ENCODE measurements at places on chromosomes 6 and 20.
A peak's percentile ranks its signal among the peaks of the same experiment; 100 is the strongest.

- peak; percentile 64 for DNase-seq
These were observed 40.6 kb downstream of the CTNNBL1 start for GRCh38 chr20:37734228-37734985.

DNA sequence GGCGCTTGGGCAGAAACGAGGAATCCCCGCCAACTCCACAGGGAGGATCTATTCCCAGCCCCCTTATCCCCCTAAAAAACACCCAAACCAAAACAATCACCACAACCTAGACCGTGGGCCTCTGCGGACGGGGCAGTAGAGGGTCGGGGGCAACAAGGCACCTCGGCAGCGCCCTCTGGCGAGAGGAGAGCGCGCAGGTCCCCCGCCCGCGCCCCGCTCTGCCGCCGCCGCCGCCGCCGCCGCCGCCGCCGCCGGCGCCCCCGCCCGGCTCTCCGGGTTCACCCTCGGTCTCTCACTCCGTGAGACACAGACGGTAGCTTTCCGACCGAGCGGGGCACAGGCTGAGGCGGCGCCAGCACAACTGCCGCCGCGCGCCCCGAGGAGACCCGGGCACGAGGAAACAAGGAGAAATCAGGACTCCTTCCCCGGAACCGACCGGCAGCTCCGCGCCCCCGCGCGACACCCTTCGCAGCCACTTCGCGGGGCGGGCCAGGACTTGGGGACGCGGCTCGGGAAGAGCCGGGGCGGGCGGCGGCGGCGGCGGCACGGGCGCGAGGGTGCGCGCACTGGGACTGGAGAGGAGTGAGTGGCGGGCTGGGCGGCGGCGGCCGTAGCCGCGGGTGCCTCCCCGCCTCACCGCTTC lies at the start of gene SLC35F1:
TSS of gene SLC35F1 (plus strand) at position 307 of the 643 bp plus-strand sequence.
- peak; percentile 13 for DNase-seq

GRCh38 chr6:114419175-114419574 lies 76.4 kb upstream of the HS3ST5 start:
- DNase-seq = peak; percentile 30

DNA sequence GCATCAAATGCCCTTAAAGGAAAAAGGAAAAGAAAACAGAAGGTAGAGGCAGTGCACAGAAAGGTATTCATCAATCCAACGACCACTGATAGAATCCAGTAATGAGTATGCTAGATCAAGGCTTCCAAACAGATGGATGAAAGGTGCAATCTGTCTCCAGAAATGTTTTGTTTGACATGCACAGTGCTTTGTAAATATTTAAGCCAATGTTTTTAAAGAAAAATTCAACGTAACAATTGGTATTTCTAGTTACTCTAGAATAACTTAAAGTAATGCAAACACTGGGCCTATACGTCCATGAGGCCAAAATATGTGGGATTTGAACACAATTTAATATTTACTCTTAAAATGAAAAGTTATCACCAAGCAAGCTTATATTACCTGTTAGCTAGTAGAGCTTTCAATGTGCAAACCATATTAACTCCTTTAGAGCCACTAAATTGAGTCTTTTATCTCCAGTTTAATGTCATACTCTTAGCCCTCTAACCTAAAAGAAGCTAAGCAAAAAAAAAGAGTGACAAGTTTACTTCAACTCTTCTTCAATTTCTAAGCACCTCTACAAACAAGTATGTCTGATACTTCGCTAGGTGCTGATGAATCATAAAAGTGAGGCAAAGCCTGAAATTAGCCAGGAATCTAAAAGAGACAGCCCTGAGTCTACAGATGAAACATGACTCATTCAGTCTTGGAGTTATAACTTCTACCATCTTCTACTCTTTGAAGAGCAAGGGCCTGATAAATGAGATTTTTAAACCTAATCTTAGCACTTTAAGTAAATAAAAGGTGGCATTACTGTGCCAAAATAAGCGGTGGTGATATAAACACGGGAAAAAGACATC lies 169.8 kb downstream of the PTPRK start:
- DNase-seq = peak; percentile 33

- DNase-seq = peak; percentile 94
These were observed 181.5 kb upstream of the TCF21 start for GRCh38 chr6:133707456-133707855.

- no peak for DNase-seq
These were observed 1.2 kb upstream of the TMEM181 start for GRCh38 chr6:158558415-158559306.

DNA sequence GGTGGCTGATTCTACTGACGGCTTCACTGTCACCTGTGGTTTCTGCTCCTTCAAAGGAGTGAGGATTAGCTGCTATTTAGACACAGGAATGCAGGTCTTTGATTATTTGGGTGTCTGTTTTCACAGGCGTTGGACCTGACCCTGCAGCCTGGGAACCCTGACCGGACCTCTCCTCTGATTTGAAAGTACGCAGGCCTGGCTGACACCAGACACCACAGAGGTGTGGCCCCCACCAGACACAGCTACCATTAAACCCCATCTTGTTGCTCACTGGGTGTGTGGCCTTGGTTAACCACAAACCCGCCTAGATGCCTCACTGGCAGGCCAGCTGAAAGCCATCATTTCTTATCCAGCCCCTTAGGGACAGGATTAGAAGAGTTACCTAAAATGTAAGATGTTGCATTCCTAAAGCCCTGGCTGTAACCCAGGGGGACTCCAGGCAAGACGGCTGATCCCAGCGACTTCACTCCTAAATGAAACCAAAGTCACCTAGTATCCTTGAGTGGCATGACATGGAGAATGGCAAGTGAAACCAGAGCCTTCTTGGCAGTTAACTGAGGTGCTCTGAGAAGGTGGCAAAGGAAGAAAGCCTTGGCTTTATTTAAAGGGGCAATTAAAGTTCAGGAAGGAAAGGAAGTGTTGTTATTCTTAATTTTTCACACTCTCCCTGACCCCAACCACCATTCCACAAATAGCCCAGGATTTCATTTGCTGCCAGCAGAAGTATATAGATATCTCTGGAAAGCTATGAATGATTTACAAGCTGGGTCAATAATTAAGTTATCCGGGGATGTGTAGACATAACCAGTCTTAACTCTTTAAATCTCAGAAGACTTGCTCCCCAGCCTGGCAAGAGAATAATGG lies 169.9 kb downstream of the QRSL1 start:
- peak; percentile 97 for DNase-seq

- no peak for DNase-seq
These were observed 96.7 kb downstream of the L3MBTL3 start for GRCh38 chr6:130115036-130115435.

DNA sequence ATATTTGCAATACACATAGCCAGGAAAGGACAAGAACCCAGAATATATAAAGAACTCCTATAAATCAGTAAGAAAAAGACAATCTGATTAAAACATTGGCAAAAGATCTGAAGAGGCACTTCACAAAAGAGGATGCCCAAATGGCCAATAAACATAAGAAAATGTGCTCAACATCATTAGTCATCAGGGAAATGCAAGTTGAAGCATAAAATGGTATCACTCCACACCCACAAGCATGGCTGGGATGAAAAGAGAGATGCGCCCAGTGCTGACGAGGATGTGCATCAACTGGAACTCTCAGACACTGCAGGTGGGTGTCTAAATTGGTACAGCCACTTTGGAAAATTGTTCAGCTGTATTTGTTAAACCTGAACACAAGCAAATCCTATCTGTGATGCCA lies 42.4 kb upstream of the MLN start:
- DNase-seq = no peak

DNA sequence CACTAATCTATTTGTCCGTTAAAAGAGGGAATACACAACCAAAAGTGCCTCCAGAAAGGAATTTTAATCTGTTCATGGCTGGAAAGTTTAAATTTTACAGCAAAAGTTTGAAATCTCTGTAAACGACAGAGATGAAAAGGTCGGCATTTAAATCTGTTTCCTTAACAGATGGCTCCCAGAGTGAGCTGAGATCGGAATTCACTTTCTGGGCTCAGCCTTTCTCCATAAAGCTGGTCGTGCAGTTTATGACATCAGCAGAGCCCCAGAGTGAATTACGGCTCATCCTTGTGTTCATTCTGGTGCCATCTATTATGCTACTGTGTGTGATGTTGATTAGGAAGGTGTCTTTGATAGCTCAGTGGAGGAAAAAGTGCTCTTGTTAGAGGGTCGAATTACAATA lies 117.6 kb upstream of the ZFP64 start:
- DNase-seq = no peak

DNA sequence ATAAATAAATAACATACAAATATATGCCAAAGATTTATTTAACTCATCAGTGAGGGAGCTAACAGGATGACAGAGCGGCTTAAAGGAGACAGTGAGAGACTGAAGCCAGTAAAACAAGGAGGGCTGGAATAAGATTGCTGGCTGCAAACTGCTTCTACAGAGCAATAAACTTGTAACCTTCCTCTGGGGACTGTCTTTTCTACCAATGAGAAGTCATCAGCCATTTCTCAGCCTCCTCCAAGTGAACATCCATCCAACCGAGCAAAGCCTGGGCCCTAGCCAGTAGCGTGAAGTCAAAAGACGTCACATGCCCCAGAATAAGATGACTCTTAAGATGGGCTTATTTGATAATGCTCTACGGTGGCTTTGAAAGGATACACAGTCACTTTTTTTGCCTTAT lies 42.5 kb downstream of the CPXM1 start:
- DNase-seq = no peak

DNA sequence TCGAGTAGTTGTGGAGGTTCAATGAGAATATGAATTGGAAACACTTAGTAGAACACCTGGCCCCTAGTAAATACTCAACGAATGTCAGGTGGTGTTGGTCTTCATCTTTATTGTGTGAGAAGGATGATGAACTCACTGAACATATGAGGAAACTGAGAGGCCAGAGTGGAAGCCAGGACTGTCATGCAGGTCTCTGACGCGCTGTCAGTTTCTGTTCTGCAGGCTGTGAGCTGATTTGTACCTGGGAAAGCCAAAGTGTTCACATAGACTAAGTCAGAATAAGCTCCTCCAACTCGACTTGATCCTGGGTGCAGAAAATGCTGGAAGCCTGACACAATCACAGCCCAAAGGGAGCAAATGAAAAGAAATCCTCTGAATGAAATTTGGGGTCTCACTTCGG lies 222.2 kb downstream of the LY86 start:
- no peak for DNase-seq

- DNase-seq = no peak
These were observed 13.0 kb upstream of the TMEM14A start for GRCh38 chr6:52657870-52658269.

GRCh38 chr6:117513778-117514365 lies 31.4 kb downstream of the DCBLD1 start:
- DNase-seq = no peak

DNA sequence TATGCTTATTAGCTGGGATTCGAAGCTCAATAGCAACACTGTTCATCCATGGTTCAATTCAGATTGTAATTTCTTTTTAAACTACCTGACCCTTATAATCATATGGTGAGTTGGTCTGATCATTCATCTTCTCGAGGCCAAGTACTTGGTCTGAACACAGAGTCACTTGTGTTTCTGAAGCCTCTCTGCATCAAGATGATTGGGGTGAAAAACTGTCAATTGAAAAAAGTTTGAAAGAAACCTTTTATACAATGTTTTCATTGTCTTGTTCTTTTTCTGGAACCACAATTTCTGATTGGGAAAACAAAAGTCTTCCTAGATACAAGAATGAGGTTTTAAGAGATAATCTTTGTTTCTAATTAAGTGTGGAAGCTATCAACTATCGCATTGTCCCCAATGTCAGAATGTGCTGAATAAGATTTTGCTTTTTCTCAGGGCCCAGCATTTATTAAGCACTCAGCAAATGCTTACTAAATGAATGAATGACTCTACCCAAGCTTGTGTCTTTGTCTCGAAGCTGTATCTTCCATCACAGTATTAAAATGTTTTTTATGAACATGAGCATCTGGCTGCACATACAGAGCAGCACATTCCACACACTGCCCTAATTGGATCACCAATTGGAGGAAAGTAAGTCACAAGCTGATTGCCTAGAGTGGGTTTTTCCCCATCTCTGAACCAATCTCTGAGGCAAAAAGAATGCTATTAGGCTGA lies 45.0 kb upstream of the MOXD1 start:
- DNase-seq = no peak

DNA sequence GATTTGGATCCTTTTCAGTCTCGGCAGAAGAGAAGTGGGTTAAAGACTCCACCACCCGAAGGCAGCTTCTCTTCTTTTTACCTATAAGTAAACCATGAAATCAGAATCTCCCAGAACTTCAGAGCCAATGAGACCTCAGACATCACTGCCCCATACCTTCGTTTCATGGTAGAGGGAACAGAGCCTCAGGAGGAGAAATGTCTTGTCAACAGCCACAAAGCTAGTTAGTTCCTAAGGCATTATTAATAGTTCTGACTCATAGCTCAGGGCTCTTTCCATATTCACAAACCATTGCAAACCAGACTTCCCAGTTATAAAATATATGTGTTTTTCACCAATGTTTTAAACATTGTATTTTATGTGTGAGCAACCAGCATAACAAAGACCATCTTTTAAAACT lies 118.7 kb upstream of the RIPOR2 start:
- peak; percentile 55 for DNase-seq

DNA sequence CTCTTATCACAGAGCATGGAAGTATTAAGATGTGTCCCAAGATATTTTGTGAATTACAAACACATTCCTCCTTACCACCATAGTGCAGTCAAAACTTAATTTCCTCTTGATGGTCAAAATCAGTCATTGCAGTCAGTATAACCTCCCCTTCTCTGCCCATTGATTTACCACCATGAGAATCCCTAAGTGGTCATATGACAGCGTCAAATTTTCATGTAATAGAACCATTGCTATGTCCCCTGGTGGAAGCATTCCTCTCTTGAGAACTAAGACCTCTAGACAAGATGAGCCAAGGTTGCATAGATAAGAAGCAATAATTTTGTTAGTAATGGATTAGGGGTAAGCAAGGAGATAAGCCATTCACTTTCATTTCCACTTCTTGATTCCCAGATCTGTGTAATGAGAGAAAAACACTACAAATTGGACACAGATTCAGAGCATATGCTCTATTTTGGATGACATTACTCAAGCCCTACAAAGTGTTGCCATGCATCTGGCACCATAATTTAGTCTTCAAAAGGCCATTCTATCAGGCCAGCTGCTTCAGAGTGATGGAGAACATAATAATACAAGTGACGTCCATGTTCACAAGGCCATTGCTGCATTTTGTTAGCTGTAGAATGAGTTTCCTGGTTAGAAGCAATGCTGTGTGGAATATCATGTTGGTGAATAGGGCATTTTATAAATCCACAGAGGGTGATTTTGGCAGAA lies 49.6 kb upstream of the PDE7B start:
- DNase-seq = no peak

DNA sequence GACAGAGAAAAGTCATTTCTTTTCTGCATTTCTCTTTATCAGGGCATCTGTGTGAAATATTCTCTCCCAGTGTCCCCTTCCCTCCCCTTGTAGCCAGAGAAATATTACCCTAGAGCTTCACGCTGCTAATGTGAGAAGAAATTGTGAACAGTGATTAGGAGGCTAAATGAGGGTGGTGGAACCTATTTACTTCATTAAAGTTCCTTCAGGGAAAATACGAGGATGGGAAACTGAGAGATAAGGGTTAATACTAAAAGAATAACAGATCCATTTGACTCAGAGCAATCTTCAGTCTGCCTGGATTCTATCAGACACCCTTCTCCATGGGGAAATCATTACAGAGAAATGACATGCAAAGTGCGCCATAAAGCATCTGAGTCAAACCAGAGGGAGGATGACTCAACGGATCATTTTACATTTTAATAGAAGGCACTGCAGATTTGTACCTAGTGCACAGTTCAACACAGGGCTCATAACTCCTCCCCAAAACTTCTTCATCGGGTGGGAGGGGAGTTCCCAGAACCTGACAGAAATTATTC lies 131.3 kb downstream of the GJA10 start:
- DNase-seq = peak; percentile 79

GRCh38 chr6:20001286-20001685 lies 164.1 kb downstream of the ID4 start:
- no peak for DNase-seq

Data from myocyte (in vitro differentiated cells).